CD4-positive, CD25-positive, alpha-beta regulatory T cell (primary cell): ENCODE measurements at places on chromosomes 11 and 22.

- DNase-seq = no peak
Measured at GRCh38 chr11:35337914-35338305, 81.4 kb downstream of the SLC1A2 start.

DNA sequence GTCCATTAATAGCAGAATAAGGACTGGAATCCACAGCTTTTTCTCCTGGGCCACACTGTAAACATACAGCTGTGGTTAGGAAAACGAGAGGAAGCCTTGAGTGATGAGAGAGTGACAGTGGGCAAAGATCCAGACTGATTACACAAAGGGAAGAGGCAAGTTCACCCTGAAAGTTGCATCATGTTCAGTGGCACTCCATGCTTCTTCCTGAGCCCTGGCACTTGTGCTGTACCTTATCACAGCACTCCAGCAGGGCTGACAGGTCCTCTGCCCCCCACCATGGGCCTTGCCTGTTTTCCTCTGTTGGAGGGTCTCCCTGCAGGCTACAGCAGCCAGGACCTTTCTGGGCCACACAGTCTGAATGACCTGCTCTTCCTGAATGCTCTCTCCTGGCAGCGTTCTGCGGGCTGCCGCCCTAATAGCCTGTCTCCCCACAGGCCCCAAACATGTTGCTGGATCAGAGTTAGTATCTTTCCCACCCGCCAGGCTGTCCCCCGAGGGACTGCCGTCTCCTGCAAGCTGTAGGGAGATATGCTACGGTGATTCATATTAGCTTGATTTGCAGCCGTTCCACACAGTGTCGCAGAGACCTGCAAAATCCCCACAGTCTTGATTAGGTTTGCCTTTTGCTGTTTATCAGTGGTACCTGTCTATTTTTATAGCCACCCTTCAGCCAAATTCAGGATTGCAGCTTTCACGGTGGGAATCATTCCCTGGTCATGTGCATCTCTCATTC is 60.2 kb downstream of the NTM start:
- no peak for DNase-seq

DNA sequence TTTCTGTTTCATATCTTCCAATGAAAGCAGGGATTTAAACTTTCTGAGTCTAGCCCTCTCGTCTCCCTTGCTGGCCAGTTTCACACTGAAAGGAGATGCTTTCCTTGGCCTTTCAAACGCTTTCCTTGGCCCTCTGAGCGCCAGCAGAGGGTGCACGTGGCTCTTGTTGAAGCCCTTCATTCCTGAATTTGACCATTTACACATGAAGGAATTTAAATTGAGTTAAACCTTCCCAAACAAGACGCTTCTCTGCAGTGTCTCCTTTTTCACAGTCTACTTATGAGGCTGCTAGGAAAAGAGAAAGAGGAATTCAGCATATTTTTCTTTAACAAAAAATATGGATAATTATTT is 21.6 kb downstream of the NNMT start:
- DNase-seq = no peak

DNA sequence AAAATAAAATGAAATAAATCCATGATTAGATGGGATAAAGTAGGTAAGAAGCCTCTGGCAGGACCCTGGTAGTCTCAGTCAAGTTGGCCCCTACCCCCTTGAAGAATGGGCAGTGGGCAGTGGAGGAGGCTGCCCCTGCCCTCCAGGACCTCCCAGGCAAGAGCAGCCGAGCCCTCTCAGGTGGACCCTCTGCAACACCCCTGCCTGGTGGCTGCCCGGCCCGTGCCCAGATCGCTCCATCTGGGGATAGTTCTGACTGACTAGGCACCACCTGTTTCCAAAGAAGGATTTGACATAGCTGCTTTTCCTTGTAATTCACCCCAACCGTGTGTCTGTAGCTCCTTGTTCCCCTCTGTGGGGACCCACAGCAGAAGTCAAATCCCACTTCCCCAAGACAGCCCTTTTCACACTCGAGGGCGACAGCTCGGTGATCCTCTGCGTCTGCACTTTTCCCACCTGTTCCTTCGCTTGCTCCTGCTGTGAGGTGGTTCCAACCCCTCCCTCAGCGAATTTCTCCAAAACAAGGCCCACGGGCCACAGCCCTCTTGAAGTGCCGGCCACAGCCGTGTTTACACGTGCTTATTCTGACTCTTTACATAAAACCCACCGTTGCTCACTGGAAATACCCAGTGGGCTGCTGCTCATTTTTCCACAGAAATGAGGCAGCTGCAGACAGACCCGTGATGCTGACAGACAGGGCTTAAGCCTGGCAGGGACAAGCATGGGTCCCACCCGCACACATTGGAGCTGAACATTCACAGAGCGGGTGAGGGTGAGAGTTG is 5.5 kb upstream of the TMPRSS13 start:
- DNase-seq = no peak

- DNase-seq = no peak
Measured at GRCh38 chr11:82992223-82992622, 79.5 kb downstream of the RAB30 start.

GRCh38 chr11:116310226-116310625 is 462.6 kb downstream of the BUD13 start:
- no peak for DNase-seq

DNA sequence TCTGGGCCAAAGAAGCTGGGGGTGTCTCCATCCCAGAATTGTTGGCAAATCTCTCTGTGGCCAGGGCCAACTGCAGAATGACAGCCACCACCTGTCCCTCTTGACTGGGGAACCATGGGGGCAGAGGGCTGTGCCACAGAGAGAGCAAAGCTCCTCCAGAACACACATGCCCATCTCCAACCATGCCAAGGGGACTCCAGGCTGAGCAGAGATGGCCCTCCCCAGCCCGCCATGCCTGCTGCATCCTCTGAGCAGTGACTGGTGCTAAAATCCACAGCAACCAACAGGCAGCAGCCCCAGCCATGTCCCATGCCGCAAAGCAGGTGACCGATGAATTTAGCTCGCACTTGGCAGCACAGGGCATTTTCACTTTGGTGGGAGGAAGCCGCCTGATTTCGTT is 45.0 kb downstream of the LARGE1 start:
- DNase-seq = no peak

DNA sequence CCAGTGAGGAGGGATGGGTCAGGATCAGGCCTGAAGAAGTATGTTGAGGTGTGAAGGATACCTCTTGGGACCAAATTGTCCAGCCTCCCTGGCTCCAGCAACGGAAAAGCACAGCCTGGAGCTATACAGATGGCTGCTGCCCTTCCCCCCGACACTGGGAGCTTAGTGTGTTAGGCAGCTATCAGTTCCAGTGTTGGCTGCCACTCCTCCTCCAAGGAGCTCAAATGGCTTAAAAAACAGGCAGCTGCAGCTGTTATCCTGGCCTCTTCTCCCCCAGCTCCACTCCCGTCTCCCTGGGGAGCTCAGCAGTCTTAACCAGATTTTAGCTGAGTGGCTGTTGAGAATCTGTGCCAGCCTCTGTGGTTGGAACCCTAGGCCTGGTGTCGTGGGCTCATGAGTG is 225.0 kb downstream of the JRKL start:
- no peak for DNase-seq

GRCh38 chr22:20114506-20115475 is 1.1 kb upstream of the RANBP1 start:
- DNase-seq = no peak

DNA sequence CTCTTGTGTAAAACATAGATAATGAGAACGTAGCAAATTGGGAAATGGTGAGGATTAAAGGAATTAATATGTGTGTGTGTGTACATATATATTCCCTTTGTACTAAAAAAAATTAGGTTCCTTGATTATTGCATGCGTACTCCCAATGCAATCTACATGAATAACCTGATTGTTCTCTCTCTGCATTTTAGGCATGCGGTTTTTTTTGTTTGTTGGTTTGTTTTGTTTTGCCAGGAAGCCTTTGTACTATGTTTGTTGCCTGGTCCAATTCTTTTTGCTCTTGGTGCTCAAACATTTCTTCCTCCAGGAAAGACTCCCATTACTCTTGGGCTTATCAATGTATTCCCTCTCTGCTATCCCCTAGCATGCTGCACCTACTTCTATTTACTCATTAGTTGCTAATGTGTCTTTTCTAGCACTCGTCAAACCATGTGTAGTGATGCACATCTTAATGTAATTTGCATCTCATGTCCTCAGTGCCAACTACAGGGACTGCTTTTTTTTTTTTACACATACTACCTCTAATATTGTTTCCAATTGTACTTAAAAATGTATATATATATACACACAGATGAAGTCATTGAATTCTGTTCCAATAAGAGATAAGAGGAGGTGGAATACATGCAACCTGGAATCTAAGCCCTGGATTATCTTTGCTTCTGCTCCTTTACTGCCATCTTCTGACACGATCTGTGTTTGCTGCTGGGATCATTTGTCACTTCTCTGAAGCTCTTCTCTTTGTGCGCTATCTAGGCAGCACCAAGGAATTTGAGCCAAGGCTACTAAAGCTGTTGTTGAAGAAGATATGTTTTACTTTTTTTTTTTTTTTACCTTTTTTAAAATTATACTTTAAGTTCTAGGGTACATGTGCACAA is 197.2 kb upstream of the ANO3 start:
- DNase-seq = no peak

- no peak for DNase-seq
Measured at GRCh38 chr11:72581067-72581466, 93.2 kb downstream of the PDE2A start.

DNA sequence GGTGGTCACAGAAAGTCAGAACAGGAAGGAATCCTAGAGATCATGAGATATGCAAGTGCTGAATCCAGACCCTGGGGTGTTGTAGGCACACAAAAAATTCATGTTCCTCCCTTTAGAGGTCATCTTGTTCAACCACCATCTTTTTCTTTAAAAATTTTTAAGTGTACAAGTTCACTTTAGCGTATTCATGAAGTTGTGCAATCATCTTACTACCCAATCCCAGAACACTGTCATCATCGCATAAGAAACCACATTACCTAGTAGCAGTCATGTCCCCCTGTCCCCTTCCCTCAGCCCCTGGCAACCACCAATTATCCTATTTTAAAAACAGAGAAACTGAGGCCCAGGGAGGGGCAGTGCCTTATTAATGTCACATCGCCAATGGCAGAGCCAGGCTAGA is 20.3 kb upstream of the WNT11 start:
- DNase-seq = no peak

DNA sequence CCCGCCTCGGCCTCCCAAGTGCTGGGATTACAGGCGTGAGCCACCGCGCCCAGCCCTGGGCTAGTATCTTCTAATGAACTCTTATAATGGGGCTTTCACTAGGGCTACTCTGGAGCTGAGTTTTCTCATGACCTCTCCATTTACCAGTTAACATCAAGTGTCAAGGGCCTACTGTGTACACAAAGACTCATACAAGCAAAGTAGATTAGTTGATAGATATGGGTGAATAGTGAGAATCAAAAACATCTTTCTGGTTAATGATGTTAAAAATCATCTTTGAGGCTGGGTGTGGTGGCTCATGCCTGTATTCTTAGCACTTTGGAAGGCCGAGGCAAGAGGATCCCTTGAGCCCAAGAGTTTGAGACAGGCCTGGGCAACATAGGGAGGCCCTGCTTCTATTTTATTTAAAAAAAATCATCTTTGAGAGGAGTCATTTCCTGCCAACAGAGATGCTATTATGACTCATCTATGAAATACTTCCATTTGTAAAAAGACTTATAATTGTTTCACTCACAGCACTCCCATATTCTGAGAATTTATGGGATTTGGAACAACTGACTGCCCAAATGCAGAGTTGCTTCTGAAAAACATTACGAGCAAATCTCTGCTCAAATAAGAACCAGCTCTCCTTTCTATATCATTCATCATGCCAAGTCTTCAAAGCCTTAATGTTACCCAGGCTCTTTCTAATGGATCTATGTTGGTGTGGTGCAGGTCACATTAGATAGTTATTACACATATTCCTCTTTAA is 57.0 kb downstream of the GDPD4 start:
- DNase-seq = no peak

DNA sequence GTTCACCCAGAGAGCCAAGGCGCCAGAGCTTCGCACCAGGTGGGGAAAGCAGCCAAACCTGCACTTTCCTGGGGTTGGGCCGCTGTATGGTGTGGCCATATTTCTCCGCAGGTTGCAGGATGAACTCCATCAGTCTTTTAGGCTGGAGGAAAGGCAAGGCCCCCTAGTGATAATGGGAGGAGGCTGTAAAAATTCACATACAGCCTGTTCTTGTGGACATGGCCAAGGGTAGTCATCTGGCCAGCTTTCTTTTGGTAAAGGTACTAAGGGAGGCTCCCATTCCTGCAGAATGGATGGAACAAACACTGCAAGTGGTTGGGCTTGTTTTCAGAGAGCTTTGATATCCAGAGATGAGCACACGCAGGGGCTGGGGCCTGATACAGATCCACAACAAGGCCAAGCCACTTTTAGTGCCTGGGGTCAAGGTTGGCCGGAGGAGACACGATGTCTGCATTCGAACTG is 29.6 kb downstream of the C22orf31 start:
- no peak for DNase-seq

DNA sequence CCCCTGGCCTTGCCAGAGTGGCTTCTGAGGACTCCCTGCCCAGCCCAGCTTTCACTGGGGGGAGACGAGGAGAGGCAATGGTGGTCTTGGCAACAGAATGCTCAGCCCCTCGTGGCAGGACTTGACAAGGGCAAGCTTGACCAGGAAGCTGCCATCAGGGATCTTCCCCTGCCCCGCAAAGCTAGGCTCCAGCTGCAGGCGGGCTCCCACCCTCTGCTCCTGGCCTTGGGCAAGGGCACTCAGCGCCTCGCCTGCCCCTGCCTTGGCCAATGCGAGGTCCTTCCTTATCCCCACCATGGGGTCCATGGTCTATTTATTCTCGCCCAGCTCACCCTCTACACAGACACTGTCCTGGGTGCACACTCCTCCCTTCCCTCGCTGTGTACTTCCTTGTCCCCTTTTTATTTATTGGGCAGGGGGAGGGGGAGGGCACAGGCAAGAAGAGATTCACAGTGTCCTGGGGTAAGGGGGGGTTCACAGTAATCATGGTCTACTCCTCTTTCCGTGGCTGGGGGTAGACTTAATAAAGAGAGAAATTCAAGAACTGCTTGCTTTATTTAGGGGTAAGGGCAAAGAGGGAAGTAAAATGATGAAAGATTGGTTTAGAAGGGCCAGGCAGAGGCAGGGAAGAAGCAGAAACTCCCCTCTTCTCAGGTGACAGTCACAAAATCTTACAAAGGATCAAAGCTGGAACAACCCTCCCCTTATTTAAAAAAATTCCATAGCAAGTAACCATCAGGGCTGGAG is 1.6 kb downstream of the GPHA2 start:
- no peak for DNase-seq

- no peak for DNase-seq
Measured at GRCh38 chr11:131662317-131662972, 292.0 kb downstream of the NTM start.

DNA sequence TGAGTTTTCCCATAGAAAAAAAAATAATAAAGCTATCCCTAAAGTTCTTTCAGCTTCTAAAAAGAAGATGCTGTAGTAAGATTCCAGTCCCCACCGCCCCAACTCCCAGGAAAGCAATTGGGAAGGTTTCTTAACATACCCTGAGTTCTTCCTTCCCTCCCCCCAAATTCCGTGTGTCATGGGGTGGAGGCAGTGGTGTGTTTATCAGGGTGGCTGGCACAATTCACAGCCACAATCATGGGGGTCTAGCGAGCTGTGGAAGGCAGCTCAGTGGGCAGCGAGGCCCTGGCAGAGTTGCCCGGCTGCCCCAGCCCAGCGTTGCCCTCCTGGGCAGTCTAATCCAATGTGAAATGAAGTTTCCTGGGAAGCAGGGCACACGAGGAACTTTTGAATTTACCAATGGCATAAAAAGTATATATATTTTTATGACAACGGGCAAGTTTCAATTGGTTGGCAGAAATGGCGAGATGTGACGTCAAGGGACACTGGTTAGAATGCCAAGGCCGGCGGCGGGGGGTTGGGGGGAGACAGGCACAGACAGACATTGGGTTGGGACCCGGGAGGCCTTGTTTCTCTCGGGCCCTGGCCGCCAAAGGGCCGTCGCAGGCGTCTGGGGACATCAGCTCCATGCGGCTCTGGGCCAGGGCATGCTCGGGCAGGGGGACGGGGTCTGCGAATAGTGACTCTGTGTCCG is 80.7 kb upstream of the PPARA start:
- no peak for DNase-seq
